ENCODE measurements at places on chromosomes 11 and 22.
A peak's percentile ranks its signal among the peaks of the same experiment; 100 is the strongest.

- no peak for DNase-seq
These were observed 38.8 kb upstream of the ALX4 start for GRCh38 chr11:44348721-44349120.

DNA sequence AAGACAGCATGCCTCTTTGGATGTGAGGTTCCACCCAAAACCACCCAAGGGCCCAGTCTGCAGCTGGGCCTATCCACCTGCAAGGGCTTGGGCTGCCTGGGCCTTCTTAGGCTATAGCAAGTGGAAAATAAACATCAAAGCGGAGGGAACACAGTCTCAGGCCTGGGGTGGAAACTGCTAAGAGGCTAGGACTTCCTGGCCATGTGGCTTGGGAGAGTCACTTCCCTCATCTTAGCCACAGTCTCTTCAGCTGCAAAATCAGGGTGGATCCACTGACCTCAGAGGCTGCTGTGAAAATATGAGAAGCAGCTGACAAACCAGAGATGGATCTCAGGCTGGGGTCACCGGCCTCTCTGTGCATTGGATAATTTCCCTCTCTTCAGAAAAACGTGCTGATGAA, 30.6 kb upstream of the TFIP11 start:
- peak; percentile 66 for DNase-seq

DNA sequence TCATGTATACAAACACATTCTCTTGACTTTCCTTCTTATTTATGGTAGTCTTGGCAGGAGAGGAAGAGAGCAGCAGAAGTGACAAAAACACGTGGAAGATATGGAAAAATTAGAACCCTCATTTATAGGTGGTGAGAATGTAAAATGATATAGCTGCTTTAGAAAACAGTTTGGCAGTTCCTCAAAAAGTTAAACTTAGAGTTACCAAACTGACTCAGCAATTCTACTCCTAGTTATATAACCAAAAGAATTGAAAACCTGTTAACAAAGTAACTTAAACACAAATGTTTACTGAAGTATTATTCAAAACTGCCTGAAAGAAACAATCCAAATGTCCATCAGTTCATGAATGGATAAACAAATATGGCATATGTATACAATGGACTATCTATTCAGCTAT, 16.8 kb downstream of the NUCB2 start:
- DNase-seq, result peak; percentile 3

DNA sequence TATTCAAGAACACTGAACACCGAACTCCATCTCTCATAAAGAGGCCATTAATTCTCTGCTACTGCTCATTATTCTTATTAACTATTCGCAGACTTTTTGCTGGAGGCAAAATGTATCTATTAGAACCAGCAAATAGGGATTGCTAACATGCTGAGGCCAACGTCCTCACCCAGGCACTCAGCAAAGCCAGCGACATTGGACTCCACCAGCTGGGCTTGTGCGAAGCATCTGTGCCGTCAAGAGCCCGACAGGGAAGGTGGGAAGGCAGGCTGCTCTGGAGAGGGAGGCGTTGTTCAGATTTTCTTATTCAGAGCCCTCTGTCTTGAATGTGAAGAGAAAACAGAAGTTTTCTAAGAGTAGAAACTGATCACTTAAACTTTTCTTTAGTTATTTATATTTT, 615.6 kb upstream of the KIRREL3 start:
- no peak for DNase-seq

- peak; percentile 68 for DNase-seq
These were observed 6.7 kb downstream of the HDHD5 start for GRCh38 chr22:17152340-17152739.

DNA sequence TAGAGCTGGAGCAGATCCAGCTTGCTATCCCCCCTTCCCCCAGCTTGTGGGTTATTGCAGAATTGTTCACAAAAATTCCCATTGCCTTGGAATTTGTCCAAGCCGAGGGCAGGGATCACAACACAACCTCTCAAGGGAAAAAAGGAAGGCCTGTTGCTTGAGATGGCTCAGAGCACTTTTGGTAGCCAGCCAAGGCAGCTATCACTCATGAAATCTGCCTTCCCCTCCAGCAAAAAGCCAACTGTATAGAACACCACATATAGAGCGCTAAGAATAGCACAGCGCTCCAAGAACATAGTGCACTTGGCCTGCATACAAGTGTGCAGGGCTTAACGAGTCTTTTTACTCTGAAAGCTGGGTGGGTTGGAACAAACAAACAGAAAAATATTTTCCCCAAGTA, 46.2 kb downstream of the FAM83F start:
- peak; percentile 33 for DNase-seq

GRCh38 chr22:38482662-38483308, 14.9 kb downstream of the KDELR3 start:
- no peak for DNase-seq

GRCh38 chr22:22154040-22154439, 90.5 kb upstream of the VPREB1 start:
- DNase-seq, result no peak

DNA sequence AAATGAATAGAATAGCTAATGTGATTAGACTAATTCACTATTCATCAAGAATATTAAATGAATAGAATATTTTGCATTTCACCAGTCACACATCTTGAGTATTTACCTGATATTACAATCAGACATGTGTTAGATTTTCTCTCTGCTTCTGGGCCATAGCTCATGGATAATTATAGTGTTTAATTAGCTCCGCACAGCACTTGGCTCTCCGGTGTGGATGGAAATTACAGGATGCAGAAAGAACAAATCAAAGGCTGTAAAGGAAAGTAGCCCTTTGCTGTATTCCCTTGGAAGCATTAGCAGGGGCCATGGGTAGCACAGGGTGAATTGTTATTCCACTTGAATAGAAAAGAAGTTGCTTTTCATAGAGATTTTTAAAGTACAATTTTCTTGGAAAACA, 320.3 kb upstream of the SORL1-AS1 start:
- no peak for DNase-seq

DNA sequence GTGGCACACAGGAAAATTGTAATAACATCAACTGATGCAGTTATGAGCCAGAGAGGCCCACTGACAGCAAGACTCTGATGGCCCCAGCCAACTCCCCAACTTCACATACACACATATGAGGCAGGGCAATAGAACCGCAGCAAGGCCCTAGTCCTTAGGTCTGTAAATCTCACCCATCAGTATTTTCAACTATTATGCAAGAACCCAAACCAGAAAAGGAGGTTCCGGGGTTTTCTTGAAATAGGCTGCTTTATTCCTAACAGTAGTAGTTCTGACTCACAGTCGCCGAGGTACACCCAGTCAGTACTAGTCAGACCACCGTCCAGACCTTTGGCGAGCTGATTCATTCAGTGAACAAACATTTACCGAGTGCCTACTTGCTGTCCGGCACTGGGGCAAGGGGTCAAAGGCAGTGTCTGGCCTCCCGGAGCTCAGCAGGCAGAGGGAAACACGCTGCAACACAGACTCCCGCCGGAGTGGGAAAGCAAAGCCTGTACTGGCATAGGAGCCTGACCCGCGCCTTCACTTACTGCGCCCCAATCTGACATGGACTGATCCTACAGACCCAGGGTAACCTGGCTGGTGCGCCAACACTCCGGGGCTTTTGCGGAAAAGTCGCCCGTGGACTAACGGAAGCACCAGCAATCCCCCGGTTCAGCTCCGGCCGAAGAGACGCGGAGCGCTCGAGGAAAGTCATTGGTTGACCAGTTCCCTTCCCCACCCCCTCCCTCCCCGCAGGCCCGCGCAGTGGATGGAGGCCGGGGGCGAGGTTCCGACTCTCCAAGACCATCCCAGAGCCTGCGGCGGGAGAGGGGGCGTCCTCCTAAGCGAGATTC, 1.3 kb downstream of the PLEKHA7 start:
- DNase-seq, result peak; percentile 26

DNA sequence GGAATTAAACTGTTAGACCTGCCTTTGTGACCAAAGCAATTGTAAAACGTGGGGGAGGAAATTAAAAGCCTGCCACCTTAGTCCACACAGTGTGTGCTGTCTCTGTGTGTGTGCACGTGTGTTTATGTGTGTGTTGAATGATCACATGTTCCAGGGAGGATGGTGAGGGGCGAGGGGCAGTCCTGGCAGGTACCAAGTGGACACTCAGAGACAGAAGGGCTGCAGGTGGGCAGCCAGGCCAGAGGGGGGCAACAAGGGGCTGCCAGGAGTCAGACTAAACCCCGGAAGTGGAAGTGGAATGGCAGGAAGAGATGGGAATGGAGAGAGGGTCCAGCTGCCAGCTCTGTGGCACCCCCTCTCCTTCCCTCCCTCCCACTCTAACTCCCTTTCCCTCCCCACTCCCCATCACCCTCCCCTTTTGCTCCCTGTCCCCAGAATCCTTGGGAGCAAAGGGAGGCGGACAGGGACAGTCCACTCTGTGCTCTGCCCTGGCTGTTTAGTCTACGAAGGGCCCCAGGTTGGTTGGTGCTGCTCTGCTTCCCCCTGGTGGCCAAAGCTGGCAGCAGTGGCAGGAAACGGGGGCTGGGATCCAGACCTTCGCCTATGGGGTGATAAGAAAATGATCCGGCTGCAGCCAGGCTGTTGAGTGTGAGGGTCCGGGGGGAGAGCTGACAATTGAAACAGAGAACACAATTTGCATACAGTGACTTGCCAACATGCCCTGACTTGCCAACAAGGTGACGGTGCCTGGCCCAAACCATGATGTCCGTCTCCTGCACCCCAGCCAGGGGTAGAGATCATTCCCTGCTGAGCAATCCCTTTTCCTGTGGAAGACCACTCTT, 24.4 kb downstream of the P2RY2 start:
- DNase-seq, result peak; percentile 80

DNA sequence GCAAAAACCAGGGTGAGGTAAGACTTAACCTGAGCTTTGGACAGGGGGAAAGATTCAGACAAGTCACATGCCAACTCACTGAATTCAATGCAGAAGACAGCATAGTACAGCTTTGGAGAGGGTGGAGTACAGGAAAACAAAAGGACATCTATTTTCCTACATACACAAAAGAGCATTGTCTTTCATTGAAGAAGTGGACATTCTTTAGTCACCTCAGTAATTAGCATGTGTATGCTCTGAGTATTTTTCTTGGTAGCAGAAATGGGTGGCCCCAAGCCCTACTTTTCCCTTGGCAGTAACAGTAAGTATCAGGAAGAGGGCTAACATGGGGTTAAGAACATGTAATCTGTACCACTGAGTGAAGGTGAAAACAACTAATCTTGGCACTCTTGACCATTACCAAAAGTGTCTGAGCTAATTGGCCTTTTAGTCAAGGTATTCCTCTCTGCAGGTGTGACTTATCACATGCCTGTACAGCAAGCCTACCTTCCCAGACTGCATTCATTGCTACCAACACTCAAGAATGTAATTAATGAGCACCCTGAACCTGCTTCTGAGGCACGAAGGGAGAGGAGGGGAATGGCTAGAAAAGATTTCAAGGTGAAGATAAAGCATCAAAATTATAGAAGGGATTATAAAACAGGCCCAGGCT, 33.9 kb downstream of the SYTL2 start:
- DNase-seq, result no peak

Data from myocyte (in vitro differentiated cells).